ENCODE measurements at places on chromosomes 2 and 18. TPM values are rescaled to one million over a fixed set of nuclear protein-coding genes. Genes with fewer than 3 reads are reported as not detected.

Gene TPRKB
- 58.5 TPM for polyA plus RNA-seq

Gene SATB2
- polyA plus RNA-seq = not detected

Gene OBSL1
- polyA plus RNA-seq = not detected

GRCh38 chr2:27795093-27795834 is 23.7 kb downstream of the MRPL33 start:
- no peak for DNase-seq

DNA sequence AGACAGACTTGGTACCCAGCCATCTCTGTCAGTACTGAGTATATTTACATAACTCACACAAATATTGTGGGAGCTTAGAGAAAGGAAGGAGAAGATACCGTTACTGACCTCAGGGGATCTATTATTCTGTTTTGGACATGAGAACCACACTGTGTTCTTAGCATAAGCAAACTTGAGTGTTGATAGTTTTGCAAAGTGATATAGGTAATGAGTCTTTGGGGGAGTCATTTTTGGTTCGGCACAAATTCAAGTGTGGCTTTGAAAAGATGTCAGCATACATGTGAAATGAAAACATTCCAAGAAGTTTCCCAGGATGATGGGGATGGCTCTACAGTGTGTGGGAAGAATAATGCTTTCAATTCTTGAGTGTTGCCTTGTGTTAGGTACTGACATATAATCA is 24.1 kb downstream of the SMARCAL1 start:
- DNase-seq = no peak

GRCh38 chr2:47521666-47522285 is 118.8 kb downstream of the MSH2 start:
- DNase-seq = no peak

GRCh38 chr2:239853121-239853520 is 172.0 kb downstream of the NDUFA10 start:
- DNase-seq = no peak

DNA sequence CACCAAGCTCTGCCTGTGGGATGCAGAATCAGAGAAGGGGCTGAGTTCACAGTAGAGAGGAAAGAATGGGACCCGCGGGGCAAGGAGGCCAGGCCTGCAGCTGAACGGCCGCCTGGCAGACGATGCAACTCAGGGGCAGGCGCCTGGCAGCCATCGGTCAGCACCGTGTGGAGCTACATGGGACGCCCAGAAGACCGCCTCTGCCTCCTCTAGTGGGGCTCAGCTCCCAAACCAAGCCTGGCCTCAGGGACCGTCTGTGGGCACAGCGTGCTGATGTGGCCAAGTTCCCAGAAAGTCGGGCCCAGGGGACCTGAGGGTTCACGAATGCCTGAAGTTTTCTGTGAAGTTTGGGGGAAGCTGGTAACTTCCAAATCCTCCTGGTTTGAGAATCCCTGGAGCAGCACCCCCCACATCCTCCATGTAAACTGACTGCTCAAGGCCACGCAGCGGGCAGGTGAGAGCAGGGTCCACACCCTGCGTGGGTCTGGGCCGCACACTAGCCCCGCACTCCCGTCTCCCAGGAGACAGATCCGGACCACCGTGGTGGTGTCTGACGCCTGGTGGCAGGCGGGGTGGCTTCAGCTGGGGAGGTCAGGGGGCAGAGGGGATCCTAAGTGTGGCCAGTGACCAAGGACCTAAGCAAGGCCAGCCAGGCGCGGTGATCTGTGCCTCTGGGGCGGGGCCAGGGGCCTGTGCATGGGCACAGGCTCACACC is 14.6 kb downstream of the SNORC start:
- DNase-seq = no peak

- no peak for DNase-seq
Measured at GRCh38 chr18:24459772-24460171, 665 bp upstream of the HRH4 start.
